CD4-positive, alpha-beta T cell treated with Interleukin-15 for 1 hour (primary cell): ENCODE measurements at places on chromosomes 13 and 19.

DNA sequence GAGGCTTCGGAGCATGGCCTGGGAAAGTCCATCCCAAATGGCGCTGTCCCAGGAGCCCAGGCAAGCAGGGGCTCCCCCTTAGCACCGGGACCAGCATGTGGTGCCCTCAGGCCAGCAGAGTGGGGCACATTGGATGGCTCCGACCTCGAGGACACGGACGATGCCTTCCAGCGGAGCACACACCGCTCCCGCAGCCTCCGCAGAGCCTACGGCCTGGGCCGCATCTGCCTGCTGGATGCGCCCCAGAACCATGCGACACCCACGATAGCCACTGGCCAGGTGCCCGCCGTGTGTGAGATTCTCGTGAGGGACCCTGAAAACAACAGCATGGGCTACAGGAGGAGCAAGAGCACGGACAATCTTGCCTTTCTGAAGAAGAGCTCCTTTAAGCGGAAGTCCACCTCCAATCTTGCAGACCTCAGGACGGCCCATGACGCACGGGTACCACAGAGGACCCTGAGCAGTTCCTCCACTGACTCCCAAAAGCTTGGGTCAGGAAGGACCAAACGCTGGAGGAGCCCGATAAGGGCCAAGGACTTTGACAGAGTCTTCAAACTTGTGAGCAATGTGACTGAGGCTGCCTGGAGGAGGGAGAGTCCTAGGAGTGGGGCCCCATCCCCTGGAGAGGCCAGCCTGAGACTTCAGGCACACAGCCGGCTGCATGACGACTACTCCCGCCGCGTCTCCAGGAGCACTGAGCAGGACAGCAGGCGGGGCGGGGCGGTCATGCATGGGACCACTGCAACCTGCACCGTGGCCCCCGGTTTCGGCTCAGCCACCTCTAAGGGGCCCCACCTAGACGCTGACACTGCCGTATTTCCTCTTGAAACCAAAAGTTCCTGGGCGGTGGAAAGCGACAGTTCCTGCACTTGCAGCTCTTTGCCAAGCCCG, 63.1 kb downstream of the SPATA13 start:
- no peak for DNase-seq

DNA sequence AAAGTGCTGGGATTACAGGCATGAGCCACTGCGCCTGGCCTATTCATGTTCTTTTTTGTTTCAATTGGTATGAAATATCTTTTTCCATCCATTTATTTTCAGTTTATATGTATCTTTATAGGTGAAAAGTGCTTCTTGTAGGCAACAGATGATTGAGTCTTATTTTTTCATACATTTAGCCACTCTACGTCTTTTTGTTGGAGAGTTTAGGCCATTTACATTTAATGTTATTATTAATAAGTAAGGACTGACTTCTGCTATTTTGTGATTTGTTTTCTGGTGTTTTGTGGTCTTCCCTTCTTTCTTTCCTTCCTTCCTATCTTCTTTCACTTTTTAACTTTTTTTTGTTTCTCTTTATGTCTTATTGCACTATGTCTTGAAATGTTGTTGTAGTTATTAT, 16.7 kb upstream of the KBTBD7 start:
- no peak for DNase-seq

DNA sequence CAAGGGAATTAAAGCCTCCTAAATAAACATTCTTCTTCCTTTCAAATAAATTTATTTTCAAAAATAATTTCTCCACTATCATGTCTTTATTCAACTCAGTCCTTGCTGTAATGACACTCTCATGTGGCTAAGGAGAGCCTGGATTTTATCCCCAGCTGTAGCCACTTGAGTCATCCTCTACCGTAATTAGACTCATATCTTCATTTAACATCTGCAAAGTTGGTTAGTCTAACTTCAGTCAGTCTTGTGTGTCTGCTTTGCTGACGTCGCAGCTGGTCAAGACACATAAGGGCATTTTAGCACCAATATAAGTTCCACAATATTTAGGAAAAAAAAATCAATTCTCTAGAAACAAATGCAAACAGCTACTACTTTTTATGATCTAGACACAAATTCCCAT, 776.4 kb upstream of the ATXN8OS start:
- DNase-seq: no peak

DNA sequence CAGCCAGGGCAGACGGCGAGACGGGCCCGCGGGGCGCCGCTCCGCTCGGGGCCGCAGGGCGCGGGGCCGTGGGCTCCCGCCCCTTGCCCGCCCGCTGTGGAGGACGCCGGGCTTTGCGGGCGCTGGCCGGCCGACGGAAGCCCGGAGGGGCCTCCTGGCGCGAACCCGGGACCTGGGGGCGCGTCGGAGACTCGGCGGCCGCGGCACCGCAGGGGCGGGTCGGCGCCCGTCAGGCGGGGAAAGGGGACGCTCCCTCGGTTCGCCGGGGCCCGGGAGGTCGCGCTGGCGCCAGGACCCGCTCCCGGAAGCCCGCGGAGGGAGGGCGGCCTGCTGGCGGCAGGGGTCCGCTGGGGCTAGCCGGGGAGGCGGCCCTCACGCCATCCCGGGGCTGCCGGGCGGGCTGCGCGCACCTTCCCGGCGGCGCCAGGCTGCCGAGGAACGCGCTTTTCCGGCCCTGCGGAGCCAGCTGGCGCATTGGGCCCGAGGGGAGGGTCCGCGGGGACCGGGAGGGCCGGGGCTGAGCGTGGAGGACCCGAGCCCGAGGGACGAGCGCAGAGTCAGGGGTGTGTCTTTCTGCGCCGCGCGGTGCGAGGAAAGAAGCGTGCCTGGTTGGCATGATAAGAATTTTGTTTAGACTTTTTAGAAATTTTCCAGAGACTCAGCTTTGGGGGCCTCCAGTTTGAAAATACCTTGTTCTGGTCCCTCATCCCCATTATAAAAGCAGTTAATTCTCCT, 511 bp downstream of the GARRE1 start:
- DNase-seq: peak; percentile 21

GRCh38 chr13:100512422-100512821, 76.2 kb downstream of the GGACT start:
- DNase-seq: no peak

DNA sequence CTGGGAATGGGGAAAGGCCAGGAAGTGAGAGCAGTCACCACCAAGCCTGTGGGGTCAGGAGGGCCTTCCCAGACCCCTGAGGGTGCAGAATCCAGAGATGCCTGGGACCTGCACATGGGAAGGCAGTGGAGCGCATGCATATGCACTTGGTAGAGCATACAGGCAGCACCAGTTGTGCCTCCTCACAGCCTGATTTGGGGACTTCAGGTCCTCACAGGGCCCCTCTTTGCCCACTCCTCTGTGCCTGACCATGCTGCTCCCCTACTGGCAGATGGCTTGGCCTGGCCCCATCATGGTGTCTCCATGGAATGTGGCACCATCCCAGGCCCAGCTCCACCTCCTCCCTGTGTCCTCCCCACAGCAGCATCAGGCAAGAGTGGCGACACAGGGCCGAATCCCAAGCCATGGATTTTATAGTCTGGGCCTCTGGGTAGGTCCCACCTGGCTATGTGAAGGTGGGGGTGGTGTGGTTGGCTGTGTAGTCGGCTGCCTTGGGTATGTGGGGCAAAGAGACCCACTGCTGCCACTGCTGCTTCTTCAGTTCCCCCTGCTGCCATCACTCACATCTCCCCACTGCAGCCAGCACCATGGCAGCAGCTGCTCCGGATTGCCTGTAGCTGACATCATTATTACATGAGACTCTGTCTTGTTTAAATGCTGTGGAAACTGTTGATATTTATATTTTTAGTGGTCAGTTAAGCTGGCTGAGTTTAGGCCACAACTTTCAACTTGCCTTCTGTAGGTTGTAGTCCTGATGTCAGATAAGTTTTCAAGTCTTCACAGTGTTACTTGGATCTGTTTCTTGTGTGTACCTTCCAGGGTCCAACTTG, 247.0 kb downstream of the GPC6 start:
- no peak for DNase-seq
